ENCODE measurements at places on chromosomes 12 and 14. TPM values are rescaled to one million over a fixed set of nuclear protein-coding genes. Genes with fewer than 3 reads are reported as not detected.

Gene KRT6B
- total RNA-seq = not detected

Gene OVCH1
- total RNA-seq = not detected

Gene AQP6
- not detected for total RNA-seq

Gene KRT8
- total RNA-seq = 1,417 TPM

Gene KRT3
- total RNA-seq = 0.06 TPM

Gene RNASE7
- total RNA-seq = 0.86 TPM

Gene ACSS3
- total RNA-seq = 3.4 TPM

Gene CLEC4A
- not detected for total RNA-seq

Gene MUCL1
- not detected for total RNA-seq

Gene GARIN6
- total RNA-seq = not detected

Gene P2RX2
- not detected for total RNA-seq

Gene TAS2R14
- total RNA-seq = 0.06 TPM

Gene ATN1
- 17.9 TPM for total RNA-seq

Gene DNAJC22
- total RNA-seq = 1.0 TPM

Gene REM2
- 0.17 TPM for total RNA-seq

Gene SMOC1
- total RNA-seq = 1.3 TPM

Gene CARMIL3
- total RNA-seq = 0.07 TPM

Gene SLC6A13
- not detected for total RNA-seq

Gene SRSF5
- 95.4 TPM for total RNA-seq

Gene KRT71
- total RNA-seq = not detected

Gene GRIP1
- 3.0 TPM for total RNA-seq

Gene CCDC197
- not detected for total RNA-seq

Gene KERA
- not detected for total RNA-seq

Gene SCN8A
- total RNA-seq = 0.58 TPM
